ENCODE measurements at places on chromosomes 5 and 9.

DNA sequence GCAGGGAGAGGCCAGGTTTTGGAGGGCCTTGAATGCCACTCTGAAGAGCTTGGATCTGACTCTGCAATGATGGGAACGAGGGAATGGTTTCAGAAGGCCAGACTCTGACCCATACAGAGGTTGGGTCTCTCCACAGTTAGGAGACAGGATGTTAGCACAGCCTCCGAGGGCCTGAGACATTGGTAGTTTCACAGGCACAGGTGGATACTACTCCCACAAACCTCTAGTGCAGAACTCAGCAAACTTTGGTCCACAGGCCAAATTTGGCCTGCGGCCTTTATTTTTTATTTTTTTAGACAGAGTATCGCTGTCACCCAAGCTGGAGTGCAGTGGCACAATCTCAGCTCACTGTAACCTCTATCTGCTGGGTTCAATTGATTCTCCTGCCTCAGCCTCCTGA, 2.9 kb downstream of the GNPDA1 start:
- no peak for DNase-seq

DNA sequence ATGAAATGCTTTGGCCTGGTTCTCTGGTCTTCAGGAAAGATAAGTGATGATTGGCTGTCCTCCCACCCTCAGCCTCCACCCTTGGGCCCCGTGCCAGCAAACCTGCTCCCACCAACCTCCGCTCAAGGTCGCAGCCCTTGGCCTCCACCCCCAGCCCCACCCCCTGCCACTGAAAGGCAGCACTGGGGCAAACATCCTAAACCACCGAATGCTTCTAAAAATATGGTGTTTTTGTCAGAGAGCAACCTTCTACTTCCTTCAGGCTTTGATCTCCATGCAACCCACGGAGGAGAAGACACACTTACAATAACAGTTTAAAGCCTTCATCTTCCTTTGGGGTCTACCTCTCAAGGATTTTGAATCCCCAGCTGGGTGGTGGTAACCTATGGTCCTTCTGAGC, 24.0 kb upstream of the TCF7 start:
- no peak for DNase-seq

DNA sequence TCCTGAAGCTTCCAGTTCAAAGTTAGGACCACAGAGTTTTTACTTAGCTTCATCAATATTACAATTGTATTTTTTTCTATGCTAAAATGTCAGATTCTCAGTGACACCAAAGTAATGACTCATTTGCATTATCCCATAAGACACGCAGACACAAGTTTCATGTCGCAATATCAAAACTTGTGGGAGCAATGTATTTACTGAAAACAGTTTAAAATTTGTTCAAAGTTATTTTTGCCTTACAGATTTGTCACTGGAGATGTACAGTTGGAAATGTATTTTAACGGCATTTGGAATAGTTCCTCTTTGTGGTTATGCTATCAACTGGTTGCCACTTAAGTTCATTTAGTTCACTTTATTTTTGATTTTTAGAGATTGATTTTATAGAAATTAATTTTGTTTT, 36.2 kb upstream of the DAP start:
- DNase-seq: no peak

DNA sequence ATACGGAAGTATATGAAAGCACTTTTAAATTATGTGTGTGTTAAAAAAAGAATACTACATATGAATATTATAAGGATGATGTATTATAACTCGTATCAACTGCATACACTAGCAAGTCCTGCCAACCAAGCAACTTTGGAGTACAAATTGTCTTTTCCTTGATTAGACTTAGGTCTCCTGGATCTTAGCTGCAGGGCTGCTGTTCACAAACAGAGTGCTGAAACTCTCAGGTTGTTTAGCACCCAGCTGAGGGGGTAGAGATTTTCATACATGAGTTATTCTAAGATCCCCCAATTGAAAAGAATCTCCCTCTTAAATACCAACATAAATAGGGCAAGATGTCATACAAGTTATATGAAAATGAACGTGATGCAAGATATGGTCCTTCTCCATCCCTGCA, 149.8 kb upstream of the TNC start:
- no peak for DNase-seq

DNA sequence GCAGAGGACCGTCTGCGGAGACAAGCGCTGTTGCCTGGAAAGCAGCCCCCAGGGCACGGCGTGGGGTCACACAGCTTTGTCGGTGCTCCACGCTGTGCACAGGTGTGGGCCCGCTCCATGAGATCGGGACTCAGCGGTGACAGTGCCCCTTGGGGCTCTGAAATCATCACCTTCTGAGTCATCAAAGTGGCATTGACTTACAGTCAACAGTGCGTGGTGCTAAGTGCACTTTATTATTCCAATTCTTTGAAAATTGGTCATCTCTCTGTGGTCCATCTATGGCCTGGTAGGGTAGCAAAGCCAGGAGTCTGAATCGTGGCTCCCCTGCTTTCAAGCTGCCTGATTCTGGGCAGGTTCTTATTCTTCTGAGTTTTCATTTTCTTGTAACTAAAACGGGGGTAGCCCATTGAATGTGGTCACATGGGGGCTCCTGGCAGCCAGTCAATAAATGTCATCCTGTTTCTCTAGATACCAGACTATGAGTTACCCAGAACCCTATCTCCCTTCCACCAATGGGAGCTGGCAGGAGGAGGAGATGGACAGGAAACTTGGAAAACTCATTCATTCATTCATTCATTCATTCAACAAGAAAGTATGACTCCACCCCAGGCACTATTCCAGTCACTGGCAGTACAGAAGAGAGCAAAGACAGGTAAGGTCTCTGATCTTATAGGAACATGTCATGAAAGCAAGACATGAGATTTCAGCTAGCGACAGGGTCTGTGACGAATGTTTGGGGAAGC, 20.3 kb upstream of the UNC5A start:
- no peak for DNase-seq
